NCI-H187 (cell line): ENCODE measurements at places on chromosomes 1 and 21.

DNA sequence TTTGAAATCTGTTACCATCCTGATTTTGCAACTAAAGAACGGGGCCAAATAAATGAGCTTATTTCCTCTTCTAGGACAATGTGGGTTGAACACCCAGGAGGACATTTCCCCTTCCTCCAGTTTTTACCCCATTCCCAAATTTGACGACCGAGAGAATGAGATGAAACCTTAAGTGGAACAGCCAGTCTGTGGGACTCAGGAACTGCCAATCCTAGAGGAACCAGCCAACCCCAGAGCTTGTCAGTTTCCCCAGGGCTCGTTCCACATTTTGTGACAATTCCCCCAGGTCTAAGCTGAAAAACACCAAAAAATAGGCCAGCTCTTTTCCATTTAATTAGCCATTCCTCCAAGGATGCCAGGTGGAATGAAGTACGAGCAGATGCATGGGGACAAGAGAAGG, 21.3 kb upstream of the MAPKAPK2 start:
- DNase-seq: no peak

- no peak for DNase-seq
Measured at GRCh38 chr1:241550318-241550717, 18.1 kb downstream of the KMO start.

GRCh38 chr1:183209533-183210158, 23.6 kb downstream of the LAMC2 start:
- no peak for DNase-seq

- DNase-seq: no peak
Measured at GRCh38 chr1:27152829-27153548, 1.9 kb downstream of the SLC9A1 start.

DNA sequence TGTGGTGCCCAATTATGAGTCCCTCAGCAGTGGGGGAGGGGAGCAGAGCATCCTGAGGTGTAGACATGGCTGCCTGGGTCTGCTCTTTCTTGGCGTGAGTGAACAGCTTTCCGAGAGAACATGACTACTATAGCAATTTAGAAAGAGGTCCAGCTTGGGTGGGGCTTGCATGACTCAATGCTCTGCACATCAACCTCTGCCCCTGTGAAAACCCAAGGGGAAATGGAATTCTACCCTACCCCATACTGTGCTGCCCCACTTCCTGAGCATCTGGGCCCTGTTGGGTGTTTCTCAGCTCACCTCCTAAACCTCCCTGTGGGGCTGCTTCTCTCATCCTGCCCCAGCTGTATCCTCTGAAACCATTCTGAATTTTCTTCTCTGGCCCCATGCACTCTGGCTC, 8.2 kb upstream of the AZIN2 start:
- DNase-seq: no peak

GRCh38 chr21:44279354-44280260, 6.1 kb upstream of the AIRE start:
- DNase-seq: no peak

DNA sequence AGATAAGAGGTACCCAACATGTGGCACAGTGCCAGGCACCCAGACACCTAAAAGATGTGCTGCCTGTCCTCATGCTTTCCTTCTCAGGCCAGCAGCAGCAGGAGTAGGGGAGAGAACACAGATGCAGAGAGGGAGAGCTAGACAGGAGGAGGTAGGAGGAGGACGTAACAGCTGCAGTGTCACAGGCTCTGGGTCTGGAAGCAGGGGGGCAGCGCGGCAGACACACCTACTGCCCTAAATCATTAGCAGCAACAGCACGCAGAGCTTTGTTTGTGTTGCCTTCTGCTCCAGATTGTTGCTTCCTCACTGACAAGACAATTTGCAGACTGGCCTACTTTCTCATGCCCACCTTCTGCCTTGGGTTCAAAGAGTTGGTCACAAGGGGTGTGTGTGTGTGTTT, 196.7 kb upstream of the DAB1 start:
- DNase-seq: no peak

GRCh38 chr1:12047120-12047876, 15.8 kb upstream of the TNFRSF8 start:
- no peak for DNase-seq

GRCh38 chr1:38015978-38016725, 3.6 kb downstream of the UTP11 start:
- no peak for DNase-seq

GRCh38 chr1:153928791-153929341, 6.1 kb upstream of the GATAD2B start:
- DNase-seq: no peak

DNA sequence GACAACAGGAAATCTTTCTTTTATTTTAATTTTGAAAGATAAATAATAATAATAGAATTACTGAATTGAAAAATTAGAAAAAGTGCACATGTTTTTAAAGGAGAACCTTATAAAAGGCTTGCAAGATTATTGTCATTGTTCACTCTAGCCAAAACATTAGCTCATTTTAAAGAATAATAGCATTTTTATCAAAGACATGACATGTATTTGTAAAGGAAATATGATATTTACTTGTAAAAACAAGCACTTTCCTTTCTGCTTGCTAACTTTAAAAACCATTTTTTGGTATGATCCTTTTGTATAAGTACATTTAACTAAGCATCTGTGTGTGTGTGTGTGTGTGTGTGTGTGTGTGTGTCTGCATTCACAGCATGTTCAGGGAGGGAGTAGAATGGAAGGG, 156.3 kb upstream of the C1orf87 start:
- DNase-seq: no peak

- no peak for DNase-seq
Measured at GRCh38 chr1:26541816-26542711, 12.5 kb downstream of the RPS6KA1 start.

DNA sequence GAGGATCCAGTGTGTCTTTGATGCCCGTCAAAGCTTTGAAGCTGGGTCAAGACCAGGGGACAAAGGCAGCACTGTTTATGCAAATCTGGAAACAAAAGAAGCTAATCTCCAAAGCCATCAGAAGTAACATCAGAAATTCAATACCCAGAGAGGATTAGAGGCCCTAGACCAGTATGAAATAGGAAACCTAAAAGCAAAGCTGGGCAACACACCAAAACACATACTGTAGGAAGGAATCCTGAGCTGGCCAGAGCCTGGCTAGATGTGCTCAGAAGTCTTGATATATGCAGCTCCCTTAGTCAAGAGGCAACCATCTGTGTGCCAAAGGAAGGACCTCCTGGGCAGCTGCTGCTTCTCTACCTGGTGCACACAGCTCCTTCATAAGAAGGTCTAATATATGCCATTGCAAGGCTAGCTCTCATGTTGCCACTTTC, 12.3 kb downstream of the COLGALT2 start:
- DNase-seq: no peak

GRCh38 chr1:20873311-20873710, 86.2 kb upstream of the HP1BP3 start:
- no peak for DNase-seq

GRCh38 chr1:45543581-45544417, 6.8 kb upstream of the AKR1A1 start:
- DNase-seq: no peak

DNA sequence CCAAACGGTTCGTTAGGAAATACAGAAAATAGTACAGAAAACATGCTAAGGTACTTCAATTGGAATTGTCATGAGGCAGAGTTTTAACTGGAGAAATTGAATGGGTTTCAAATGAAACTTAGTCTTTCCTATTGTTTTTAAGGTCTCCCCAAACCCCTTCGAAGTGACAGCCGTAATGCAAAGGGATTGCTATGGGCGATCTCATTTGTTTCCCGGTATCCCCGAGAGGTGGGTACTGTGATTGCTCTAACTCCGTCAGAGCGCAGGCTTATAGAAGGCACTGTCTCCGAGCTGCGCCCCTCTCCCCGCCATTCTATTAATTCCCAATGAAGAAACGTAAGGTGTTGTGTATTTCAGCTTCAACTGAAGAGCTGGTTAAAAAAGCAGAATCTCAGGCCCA, 22.0 kb upstream of the RNF187 start:
- DNase-seq: no peak

GRCh38 chr21:43926196-43926595, 61.2 kb downstream of the AGPAT3 start:
- DNase-seq: no peak

GRCh38 chr1:9078015-9078751, 8.7 kb upstream of the SLC2A5 start:
- no peak for DNase-seq

GRCh38 chr1:230390371-230390770, 35.8 kb downstream of the PGBD5 start:
- DNase-seq: no peak

GRCh38 chr1:62744611-62745577, 39.0 kb upstream of the ATG4C start:
- no peak for DNase-seq

DNA sequence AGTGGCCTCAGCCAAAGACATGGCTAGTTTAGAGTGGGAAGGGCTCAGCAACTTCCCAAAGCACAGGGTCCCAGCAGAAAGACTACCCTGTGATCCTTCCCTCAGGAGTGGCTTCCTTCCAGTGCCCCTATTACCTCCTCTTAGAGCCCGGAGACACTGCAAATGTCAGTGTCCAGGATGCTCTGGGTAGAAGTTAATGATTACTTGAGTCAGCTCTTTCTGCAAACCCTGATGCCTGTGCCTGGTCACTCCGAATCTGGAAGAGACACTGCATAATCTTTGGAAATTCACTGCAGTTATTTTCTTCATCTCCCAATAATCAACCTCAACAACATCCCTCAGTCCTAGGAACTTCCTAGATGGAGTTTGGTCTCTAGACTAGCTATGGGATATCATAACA, 27.2 kb upstream of the MGST3 start:
- no peak for DNase-seq

- no peak for DNase-seq
Measured at GRCh38 chr1:244325056-244325758, 126.5 kb downstream of the ADSS2 start.

DNA sequence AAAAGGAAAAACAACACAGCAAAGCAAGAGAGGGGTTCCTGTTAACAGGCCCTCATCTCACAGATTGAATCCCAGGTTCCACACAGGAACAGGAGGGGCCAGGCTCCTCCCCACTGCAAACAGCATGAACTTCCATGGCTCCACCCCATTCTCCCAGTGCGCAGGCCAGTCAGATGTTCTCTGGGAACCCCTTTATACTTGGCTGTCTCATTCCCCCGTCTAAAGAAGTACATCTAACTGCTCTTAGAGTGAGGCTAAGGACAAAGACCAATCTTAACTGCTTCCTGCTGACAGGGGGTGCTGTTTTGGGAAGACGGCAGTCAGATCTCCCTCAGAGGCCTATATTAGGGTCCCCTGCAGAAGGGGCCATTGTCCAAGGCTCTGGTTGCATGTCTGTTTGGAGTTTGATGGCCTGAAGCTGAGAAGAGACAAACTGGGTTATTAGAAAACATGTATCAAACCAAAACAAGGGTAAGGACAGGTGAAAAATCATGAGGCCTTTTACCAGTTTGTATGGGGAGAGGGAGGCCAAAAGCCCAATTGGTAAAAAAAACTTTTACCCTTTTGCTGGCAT, 10.5 kb upstream of the NASP start:
- no peak for DNase-seq

GRCh38 chr21:21373969-21374368, 375.8 kb downstream of the NCAM2 start:
- DNase-seq: no peak

DNA sequence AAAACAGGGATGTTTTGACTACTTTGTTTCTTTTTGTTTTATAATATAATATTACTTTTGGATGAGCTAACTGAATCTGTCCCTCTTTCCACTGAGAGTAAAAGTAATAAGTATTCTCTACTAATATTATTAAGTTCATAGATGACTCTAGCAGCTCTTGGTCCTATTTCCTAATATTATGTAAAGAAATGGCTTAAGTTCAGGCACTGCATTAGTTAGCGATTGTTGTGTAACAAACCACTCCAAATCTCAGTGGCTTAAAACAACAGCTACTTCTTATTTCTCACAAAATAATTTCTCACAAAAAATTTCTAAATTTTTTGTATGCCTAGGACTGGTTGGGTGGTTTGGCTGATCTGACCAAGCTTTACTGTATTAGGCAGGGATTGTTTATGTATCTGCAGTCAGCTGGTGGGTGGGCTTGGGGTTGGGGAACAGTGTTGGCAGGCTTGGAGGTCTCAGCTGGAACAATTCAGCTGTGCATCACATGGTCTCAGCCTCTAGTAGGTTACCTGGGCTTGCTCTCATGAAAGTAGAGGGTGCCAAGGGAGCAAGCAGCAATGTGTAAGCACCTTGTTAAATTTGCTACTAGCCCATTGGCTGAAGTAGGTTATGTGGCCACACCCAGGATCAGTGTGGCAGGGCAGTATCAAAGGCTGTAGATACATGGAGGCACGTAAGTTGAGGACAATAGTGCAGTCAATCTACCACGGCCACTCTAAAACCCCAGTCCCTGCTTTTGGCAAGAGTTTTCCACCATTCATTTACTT, 8.8 kb upstream of the CCT8 start:
- no peak for DNase-seq

DNA sequence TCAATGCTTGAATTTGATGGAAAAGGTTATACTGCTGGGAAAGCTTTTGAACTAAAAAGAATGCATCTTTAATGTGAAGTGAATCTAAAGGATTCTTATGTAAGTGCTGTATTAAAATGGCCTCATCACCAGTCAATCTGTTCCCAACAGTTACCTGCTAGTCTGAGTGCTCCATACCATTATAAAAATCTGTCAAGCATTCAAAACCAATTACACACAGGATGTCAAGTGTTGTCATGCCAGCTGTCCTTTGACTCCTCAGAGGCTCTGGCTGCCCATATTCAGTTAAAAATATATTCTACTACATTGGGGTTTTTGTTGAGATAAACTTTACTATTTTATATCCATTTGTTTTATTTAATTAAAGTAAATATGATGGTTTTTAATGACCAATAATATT, 1587.7 kb downstream of the AMY1C start:
- no peak for DNase-seq

DNA sequence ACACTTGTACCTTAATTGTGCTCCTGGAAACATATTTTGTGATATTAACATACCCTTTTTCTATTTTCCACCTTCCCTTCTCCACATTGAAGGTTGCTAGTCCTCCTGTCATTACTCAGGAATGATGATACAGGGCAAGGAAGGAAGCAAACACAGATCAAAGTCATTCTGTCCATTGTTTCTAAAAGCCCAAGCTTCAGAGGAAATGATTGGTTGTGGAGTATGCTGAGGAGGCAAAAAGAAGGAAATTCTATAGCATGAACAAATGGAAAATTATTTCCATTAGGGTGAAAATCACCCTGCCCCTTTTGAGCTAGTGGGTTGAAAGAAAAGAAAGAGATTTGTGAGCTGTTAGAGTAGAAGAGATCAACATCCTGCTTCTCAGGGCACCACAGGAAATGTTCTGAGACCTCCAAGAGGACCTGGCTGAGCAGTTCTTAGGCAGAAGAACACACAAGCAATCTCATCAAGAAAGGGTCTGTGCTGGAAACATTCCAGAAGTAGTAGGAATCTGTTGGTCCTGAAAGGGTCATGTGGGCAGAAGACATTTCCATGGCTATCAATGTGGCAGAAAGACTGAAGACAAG, 29.0 kb upstream of the PRRX1 start:
- DNase-seq: no peak

DNA sequence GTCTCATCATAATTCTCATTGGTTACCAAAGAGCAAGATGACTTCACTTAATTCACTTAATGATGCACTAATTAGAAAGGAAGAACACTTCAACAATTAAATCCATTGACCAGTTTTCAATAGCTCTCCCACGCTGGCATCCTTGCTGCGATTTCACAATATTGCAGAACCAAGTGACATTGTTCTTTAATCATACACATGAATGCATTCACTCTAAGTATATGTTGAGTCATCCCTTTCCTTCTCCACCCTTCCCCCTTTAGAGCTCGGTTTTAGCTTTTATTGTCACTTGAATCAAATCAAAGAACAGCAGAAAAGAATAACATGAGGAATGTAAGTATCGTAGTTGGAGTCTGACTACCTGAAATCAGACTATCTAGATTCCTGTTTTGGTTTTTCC, 233.6 kb upstream of the FMN2 start:
- DNase-seq: no peak

- DNase-seq: no peak
Measured at GRCh38 chr1:235207209-235207565, 46.1 kb upstream of the RBM34 start.
